Right atrium auricular region (tissue), 2 donors: ENCODE measurements at places on chromosomes 13 and 19. TPM values are rescaled to one million over a fixed set of nuclear protein-coding genes. Genes with fewer than 3 reads are reported as not detected.

DNA sequence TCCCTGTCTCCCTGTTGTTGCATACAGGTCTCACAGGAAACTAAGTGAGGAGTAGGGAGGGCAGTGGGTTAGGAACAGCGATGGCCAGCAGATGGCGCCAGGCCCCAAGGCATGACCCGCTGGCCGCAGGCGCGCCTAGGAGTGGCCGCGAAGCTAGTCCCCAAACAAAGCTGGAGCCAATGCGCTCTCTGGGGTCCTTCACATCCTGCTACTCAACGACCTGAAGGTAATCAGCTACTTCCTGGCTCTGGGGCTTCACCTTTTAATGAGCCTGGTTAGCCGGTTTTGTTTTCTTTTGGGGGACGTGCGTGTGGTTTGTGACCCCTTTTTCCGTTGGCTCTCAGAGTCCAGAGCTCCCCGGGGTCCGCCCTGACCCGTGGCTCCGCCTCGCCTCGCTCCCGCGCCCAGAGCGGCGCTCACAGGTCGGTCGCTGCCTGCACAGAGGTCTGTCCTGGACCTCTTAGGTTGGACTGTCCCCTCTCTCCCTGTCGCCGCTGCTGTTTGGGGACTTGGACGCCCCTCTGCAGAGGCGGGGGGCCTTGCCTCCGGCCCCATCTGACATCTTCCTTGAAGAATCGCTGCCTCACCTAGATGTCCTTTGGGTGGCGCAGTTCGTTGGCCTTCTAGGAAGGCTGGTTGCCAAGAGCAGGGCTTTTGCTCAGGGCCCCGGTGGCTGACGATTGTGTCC lies 62.2 kb upstream of the GTF3A start:
- H3K27ac ChIP-seq = no peak overlapping the region
- no peaks in the 10 kb centered on the region for H3K27me3 ChIP-seq
- H3K4me1 ChIP-seq = peaks cover 6% of the 10 kb centered on the region
- peak; percentile 90 for DNase-seq

The ARID3A gene
- 3.4 TPM for total RNA-seq

The ACP7 gene
- not detected for total RNA-seq

GRCh38 chr13:110244976-110245375 lies 62.0 kb downstream of the COL4A1 start:
- DNase-seq = no peak
- H3K27me3 ChIP-seq = no peaks in the 10 kb centered on the region
- peaks cover 96% of the 10 kb centered on the region for H3K4me1 ChIP-seq
- peak overlapping the region; percentile 81 for H3K27ac ChIP-seq
- H3K4me3 ChIP-seq = no peak overlapping the region
- H3K36me3 ChIP-seq = peaks cover 17% of the 10 kb centered on the region

DNA sequence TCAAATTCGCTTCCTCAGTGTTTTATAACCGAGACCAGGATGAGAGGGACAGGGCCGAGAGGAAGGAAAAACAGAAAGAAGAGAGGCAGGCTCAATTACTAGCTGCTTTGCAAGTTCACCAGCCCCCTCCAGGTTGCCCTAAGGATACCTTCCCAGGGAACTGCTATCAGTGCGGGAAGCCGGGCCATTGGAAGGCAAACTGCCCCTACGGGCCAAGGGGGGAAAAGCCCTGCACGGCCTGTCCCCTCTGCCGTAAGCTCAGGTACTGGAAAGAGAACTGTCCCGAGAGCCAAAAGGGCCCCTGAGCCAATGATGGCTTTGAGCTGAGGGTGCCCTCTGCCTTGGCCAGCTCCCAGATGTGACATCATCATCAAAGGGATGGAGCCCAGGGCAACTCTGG lies 3.2 kb upstream of the ERVV-1 start:
- no peaks in the 10 kb centered on the region for H3K36me3 ChIP-seq
- H3K4me1 ChIP-seq = no peaks in the 10 kb centered on the region
- no peak for DNase-seq
- no peak overlapping the region for H3K27ac ChIP-seq
- no peak overlapping the region for H3K4me3 ChIP-seq

The C2CD4C gene
- 0.26 TPM for total RNA-seq

The ENOX1 gene
- total RNA-seq = 2.4 TPM

The LRRC63 gene
- not detected for total RNA-seq

The OR7C1 gene
- total RNA-seq = not detected

DNA sequence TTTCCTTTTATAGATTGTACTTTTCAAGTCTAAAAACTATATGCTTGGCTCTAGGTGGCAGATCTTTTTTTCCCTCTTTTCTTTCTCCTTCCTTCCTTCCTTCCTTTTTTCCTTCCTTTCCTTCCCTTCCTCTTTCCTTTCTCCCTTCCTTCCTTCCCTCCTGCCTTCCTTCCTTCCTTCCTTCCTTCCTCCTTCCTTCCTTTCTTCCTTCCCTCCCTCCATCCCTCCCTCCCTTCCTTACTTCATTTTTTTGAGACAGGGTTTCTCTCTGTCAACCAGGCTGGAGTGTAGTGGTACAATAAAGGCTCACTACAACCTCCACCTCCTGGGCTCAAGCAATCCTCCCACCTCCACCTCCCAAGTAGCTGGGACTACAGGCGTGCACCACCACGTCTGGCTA lies 48.1 kb downstream of the F2RL3 start:
- no peaks in the 10 kb centered on the region for H3K4me1 ChIP-seq
- H3K27ac ChIP-seq = no peak overlapping the region
- no peak for DNase-seq

DNA sequence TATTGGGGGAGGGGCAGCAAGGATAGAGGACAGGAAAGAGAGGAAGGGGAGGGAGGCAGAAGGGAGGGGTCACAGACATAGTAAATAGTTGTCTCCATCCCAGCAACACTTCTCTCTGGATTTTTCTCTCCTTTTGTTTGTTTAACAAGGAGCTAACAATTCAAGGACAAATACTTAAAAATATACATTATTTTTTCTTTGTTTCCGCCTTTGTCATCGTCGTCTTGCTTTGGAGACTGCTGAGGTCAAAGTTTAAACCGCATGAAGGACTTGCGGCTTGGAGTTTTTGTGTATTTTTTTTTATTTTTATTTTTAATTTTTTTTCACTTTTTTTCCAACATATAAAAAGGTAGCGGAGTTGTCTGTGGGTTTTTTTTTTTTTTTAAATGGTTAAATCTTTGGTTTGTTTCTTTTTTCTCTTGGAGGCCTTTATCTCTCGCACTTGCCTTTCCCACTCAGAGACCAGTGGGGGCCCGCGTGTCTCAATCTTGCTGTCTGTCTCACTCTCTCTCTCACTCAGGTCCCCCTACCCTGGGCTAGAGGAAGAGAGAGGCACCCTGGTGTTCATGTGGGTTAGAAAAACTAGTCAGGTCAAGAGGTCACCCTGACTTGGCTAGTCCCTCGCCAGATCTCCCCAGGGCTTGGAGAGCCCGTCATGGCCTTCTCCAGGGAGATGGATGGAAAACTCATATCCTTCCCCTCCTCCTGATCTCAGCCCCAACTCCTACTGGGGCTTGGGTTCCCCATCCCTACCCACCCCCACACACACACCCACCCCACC lies 11.0 kb downstream of the ZNF574 start:
- no peak overlapping the region for H3K4me3 ChIP-seq
- DNase-seq = no peak
- H3K36me3 ChIP-seq = peaks cover 13% of the 10 kb centered on the region
- no peaks in the 10 kb centered on the region for H3K4me1 ChIP-seq

DNA sequence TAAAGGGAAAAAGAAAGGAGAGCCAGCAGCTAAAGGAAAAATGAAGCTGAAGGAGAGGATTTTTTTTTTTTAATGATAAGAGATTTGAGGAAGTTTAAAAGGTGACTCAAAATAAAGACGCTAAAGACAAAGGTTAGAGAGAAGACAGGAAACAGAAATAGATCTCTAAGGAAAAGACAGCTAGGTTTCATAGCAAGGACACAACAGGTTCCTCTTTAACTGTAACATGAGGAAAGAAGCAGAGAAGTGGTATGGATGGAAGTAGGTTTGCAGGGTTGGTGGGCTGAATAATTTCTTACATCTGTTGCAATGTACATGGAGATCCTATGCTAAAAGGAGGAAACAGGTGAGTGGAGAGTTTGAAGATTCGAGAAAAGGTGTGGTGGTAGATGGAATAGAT lies 107.5 kb downstream of the MYCBP2 start:
- no peak overlapping the region for H3K4me3 ChIP-seq
- H3K27me3 ChIP-seq = no peaks in the 10 kb centered on the region
- H3K27ac ChIP-seq = no peak overlapping the region
- no peaks in the 10 kb centered on the region for H3K4me1 ChIP-seq

GRCh38 chr13:101700598-101700997 lies 248.1 kb downstream of the ITGBL1 start:
- H3K27ac ChIP-seq = no peak overlapping the region
- H3K4me1 ChIP-seq = no peaks in the 10 kb centered on the region
- no peak for DNase-seq
- H3K36me3 ChIP-seq = no peaks in the 10 kb centered on the region
- H3K4me3 ChIP-seq = no peak overlapping the region
- H3K27me3 ChIP-seq = no peaks in the 10 kb centered on the region

GRCh38 chr13:42218576-42218975 lies 53.4 kb upstream of the AKAP11 start:
- H3K36me3 ChIP-seq = peaks cover 9% of the 10 kb centered on the region
- no peak overlapping the region for H3K4me3 ChIP-seq
- H3K27ac ChIP-seq = no peak overlapping the region
- DNase-seq = no peak
- H3K4me1 ChIP-seq = no peaks in the 10 kb centered on the region
- no peaks in the 10 kb centered on the region for H3K27me3 ChIP-seq

GRCh38 chr19:55208880-55209692 lies at the start of gene PTPRH:
PTPRH (minus strand) TSS chr19:55209501; CDS start chr19:55209433, 68 bp downstream.
- no peak for DNase-seq
- peak within 1 kb of the TSS; percentile 60 for H3K27ac ChIP-seq
- H3K4me3 ChIP-seq = no peak within 1 kb of the TSS
- H3K36me3 ChIP-seq = no peaks in the 10 kb centered on the region
- H3K4me1 ChIP-seq = peaks cover 22% of the 10 kb centered on the region
- no peaks in the 10 kb centered on the region for H3K27me3 ChIP-seq

The LRRC4B gene
- total RNA-seq = 1.6 TPM

DNA sequence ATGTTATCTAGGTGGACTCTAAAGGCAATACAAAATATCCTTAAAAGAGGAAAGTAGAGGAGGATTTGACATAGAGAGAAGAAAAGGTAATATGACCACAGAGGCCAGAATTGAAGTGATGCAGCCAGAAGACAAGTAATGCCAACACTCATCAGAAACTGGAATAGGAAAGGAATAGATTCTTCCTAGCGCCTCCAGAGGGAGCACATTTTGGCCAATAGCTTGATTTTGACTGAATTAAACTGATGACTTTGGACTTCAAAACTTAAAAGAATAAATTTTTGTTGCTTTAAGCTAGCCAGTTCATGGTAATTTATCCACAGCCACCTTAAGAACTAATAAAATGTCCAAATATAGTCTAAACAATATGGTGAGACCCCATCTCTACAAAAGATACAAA lies 1921.9 kb downstream of the OLFM4 start:
- H3K27ac ChIP-seq = no peak overlapping the region
- no peak overlapping the region for H3K4me3 ChIP-seq
- DNase-seq = no peak
- H3K27me3 ChIP-seq = no peaks in the 10 kb centered on the region

The PDE4C gene
- not detected for total RNA-seq

DNA sequence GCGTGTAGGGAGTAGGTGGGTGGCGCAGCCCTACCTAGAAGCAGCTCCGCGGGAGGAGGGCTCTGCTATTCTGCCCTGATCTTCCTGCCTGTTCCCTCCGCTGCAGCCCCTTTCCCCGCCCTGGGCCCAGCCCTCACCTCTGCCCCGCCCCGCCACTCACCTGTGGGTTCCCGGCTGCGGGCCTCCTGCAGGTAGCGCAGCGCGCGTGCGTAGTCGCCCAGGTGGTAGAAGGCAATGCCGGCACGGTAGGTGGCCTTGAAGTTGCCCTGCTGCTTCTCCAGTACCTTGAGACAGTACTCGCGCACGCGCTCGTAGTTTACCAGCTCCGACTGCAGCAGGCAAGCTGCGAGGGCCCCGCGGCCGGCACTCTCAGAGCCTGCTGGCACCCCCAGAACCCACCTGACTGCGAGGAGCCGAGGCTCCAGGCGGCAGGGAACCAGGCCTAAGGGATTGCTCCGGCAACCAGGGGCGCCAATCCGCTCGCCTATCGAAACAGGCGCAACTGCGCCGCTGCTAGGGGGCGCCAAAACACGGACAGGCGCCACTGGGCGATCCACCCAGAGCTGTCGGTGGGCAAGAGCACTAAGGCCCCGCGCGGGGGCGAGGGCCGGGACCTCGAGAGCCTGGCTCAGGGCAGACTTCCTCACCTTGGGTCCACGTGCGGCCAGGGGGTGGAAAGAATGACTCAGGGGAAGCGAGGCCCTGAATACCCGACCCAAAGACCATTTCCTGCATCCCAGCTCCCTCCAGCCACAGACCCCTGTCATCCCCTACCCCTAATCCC lies 965 bp downstream of the TTC9B start:
- DNase-seq = no peak
- no peak overlapping the region for H3K4me3 ChIP-seq
- peaks cover 18% of the 10 kb centered on the region for H3K4me1 ChIP-seq
- H3K27me3 ChIP-seq = peaks cover 12% of the 10 kb centered on the region
- H3K36me3 ChIP-seq = peaks cover 1% of the 10 kb centered on the region

- peaks cover 7% of the 10 kb centered on the region for H3K4me1 ChIP-seq
- no peak overlapping the region for H3K4me3 ChIP-seq
- H3K27me3 ChIP-seq = no peaks in the 10 kb centered on the region
- H3K36me3 ChIP-seq = no peaks in the 10 kb centered on the region
- DNase-seq = no peak
Observed at GRCh38 chr13:45828256-45828968, 23.1 kb downstream of the SIAH3 start.

- no peak overlapping the region for H3K4me3 ChIP-seq
- no peak for DNase-seq
- H3K27me3 ChIP-seq = no peaks in the 10 kb centered on the region
- H3K27ac ChIP-seq = no peak overlapping the region
Observed at GRCh38 chr13:52070929-52071523, 46.5 kb downstream of the UTP14C start.

DNA sequence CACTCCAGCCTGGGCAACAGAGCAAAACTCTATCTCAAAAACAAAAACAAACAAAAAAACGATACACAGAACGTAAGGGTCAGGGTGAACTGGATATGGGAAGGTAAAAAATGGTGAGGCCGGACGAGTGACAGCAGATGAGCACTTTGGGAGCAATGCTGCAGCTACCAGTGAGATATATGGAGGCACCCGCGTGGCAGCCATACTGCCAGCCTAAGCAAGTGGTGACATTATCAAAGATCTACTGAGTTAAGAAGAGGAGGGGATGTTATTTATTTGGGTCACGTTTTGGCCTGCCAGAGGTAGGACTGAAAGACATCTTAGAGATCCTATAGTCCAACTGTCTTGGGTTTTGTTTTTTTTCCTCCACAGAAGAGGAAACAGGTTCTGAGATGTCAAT lies 14.2 kb downstream of the TIMM13 start:
- no peak overlapping the region for H3K4me3 ChIP-seq
- no peak overlapping the region for H3K27ac ChIP-seq
- H3K36me3 ChIP-seq = peaks cover 3% of the 10 kb centered on the region
- H3K4me1 ChIP-seq = no peaks in the 10 kb centered on the region
- DNase-seq = no peak
- no peaks in the 10 kb centered on the region for H3K27me3 ChIP-seq

DNA sequence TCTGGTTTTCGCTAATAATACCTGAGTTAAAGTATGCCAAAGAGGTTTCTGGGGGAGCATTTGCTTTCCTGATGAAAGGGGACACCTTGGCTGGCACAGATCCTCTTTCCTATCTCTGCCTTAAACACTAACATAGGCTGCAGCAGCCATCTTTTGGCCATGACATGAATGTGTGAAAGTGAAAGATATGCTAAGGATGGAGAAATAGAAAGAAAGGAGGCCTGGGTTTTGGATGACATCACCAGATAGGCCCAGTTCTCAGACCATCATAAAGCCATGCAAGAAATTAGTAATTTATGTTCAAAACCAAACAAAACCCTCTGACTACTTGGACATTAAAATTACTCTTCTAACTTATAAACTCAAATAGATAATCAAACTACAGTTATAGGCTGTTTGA lies 279.7 kb downstream of the COG6 start:
- no peak overlapping the region for H3K4me3 ChIP-seq
- H3K36me3 ChIP-seq = no peaks in the 10 kb centered on the region
- no peak overlapping the region for H3K27ac ChIP-seq
- no peaks in the 10 kb centered on the region for H3K27me3 ChIP-seq

The PRKCG gene
- total RNA-seq = not detected

The AMER2 gene
- not detected for total RNA-seq
